ENCODE measurements at places on chromosomes 4 and X.

- no peak for DNase-seq
Observed at GRCh38 chrX:74270393-74270792, 33.6 kb upstream of the ZCCHC13 start.

- no peak for DNase-seq
Observed at GRCh38 chrX:24643116-24643515, 4.0 kb downstream of the PCYT1B start.

- no peak for DNase-seq
Observed at GRCh38 chrX:358651-359143, 28.0 kb downstream of the PPP2R3B start.

DNA sequence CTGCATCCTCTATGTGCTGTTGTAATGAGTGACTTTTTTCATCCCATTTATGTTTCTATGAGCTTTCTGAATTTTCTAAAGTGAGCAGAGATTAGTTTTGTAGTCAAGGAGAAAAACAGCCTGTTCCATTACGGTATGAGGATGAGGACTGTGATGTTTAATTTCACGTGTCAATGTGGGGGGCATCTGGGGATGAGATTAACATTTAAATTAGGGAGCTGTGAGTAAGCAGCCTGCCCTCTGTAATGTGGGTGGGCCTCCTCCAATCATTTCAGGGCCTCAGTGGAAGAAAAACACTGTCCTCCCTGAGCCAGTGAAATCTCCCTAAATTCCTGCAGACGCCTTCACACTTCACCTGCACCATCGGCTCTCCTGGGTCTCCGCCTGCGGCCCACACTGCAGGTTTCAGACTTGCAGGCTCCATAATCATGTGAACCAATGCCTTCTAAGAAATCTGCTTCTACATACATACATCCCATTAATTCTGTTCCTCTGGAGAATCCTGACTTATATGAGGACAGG lies 121.7 kb downstream of the AFAP1 start:
- no peak for DNase-seq

DNA sequence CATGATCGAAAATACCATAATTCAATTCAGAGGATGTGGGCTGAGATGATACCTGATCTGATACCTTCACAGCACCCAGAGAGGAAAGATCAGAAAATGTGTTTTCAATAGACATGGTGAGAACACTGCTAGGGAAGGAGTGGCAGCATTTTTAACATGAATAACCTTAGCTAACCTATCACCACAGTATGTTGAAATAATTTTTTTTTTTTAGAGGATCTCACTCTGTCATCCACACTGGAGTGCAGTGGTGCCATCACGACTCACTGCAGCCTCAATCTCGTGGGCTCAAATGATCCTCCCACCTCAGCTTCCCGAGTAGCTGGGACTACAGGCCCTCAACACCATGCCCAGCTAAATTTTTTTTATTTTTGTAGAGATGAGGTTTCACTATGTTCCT lies 90.5 kb upstream of the RAPGEF2 start:
- no peak for DNase-seq

GRCh38 chr4:184288451-184289178 lies 70.9 kb upstream of the ENPP6 start:
- peak; percentile 54 for DNase-seq

DNA sequence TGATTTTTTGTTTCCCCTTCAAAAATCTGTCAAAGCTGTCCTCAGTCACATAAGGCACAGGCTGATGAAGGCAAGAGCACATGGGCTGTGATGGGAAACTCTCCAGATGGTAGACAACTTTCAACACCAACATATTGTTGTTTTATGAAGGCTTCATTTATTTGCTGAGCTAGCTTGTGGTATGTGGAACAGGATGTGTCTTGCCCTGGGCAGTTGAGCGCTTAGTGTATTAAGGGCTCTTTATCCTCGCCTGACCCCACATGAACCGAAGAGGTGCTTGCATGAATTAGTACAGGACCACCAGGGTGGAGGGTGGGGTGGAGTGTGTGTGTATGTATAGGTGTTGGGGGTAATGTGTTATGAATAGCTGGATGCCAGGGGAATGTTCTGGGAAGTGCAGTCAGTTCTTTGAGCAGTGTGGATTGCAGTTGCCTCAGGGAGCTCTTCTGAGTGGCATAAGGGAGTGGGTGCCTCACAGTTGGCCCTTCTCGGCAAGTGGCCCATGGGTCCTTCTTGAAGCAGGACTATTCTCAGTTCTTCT lies 103.1 kb downstream of the PHEX start:
- DNase-seq: no peak

DNA sequence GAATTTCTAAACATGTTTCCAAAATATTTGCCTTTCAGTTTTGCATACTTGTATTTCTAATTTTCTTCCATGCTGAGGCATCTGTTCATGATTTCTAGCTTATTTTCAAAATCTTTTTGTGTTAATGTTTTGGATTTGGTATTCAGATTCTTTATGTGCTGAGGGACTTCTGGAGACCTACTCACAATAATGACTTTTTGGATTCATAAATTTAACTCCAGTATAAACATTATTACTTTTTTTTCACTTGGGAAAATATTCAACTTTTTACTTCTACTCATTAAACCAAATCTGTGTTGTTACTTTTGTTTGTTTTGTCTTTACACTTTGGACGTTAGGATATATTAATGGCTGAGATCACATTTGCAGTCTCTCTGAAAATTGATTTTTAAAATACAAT lies 183.7 kb downstream of the TENM3 start:
- DNase-seq: no peak

GRCh38 chr4:38129460-38130227 lies 169.4 kb downstream of the PTTG2 start:
- DNase-seq: no peak

GRCh38 chr4:88819818-88820697 lies 122.4 kb upstream of the NAP1L5 start:
- DNase-seq: no peak

DNA sequence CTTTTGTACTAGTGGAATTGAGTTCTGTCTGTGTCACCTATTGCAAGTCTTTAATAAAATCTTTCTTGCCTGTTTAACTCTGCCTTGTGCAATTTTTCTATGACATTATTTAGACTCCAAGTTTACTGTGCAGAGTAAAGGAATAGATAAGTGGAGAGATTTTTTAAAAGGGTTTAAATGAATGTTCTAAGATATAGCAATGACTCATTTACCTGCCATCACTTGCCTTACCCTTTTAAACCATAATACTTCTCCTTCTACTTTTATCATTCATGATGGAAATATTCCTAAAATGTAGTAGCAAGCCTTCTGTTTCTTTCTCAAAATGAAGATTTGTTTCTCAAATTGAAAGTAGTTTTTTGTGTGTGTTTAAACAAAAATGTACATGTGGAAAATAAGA lies 782.8 kb upstream of the MAGEB2 start:
- DNase-seq: no peak

- DNase-seq: no peak
Observed at GRCh38 chr4:52016981-52017380, 3.2 kb downstream of the LRRC66 start.

GRCh38 chr4:184750926-184751584 lies 17.2 kb upstream of the CENPU start:
- no peak for DNase-seq

- no peak for DNase-seq
Observed at GRCh38 chrX:32483534-32484136, 727.7 kb downstream of the DMD start.

DNA sequence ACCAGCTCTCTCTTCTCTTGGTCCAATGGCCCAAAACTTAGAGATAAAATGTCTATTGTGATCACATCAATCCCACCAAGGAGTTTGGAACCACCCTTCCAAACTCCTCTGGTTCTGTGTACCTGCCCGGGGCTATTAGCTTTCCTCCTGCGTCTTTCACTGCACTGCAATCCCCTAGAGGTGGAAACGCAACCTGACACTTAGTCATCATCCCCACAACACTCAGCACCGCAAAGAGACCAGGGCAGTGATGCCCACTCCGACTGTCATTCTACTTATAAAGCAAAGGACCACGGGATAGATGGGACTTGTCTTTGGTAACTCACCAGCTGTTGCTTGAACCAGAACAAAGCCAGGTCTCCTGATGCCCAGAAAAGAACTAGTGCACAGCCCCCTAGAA lies 22.0 kb downstream of the AFAP1 start:
- no peak for DNase-seq

DNA sequence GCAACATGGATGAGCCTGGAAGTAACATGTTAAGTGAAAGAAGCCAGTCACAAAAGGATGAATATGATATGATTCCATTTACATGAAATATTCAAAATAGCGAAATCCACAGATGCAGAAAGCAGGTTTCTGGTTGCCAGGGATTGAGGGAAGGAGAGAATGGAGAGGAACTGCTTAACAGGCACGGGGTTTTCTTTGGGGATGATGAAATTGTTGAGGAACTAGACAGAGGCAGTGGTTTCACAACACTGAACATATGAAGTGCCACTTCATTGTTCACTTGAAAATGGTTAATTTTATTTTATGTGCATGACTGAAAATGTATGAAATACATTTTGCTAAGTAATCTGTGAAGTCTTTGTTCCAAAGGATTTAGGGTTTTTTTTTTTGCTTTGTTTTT lies 182.5 kb upstream of the TBL1X start:
- DNase-seq: no peak

- no peak for DNase-seq
Observed at GRCh38 chr4:94519925-94520789, 68.4 kb downstream of the PDLIM5 start.

GRCh38 chr4:182642831-182643230 lies 274.4 kb downstream of the DCTD start:
- DNase-seq: no peak

DNA sequence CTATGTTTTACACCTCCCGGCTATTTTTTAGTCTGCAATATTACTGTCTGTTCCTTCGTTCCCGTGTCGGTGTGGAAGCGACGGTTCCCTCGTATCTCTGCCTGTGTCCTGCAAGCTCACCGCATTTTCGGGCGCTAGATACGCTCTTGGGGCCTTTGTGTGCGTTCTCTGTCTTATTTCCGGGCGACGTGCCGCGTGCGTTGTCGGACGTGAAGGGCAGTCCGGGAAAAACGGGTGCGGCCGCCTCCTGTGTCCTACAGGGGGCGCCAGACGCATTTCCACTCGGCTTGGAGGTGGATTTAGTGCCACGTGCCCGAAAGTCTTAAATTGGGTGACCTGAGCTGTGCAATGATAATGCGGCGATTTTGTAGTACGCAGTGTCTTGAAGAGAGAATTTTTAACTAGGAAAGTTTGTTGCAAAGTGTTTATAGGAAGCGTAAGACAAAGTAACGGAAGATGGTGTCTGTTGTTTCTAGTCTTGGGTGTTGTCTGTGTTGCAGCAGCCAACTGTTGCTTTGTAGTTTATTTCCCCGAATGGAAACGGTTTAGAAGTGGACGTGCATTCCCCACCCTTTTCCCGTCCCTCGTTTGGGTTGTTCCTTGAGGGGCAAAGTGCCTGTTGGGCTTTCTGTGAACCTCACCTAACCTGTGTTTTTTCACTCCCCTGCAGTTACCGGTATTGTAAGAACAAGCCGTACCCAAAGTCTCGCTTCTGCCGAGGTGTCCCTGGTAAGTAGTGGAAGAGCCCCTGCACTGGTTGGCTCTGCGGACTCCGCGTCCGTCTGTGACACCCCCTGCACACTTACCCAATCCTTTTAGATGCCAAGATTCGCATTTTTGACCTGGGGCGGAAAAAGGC lies 720 bp downstream of the RPL10 start:
- peak; percentile 85 for DNase-seq

GRCh38 chr4:1409491-1410425 lies 3.5 kb upstream of the NKX1-1 start:
- DNase-seq: no peak

DNA sequence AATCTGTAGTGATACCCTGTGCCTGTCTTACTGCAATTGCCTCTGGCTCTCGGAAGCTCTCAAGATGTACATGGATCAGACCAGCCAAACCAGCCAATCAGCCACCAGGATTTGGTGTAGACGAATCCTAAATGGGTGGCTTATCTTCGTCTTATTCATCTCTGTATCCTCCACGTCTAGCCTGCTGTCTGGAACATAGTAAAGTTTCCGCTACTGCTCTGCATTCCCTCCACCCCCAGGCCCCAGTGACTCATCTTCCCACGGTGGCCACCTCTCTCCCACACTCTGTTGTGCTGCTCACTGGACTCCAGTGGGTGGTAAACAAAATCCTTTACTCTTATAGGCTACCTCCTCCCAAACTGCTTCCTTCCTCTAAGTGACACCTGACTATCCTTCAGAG lies 37.8 kb downstream of the SEPTIN6 start:
- DNase-seq: peak; percentile 79

- DNase-seq: no peak
Observed at GRCh38 chrX:110182362-110182761, 135.5 kb downstream of the AMMECR1 start.
